ENCODE measurements at places on chromosomes 3 and 15. TPM values are rescaled to one million over a fixed set of nuclear protein-coding genes. Genes with fewer than 3 reads are reported as not detected.

GRCh38 chr3:107810171-107811071, 280.4 kb downstream of the CD47 start:
- H3K27me3 ChIP-seq, result no peaks in the 10 kb centered on the region
- H3K36me3 ChIP-seq, result peaks cover 3% of the 10 kb centered on the region
- peaks cover 12% of the 10 kb centered on the region for H3K4me1 ChIP-seq

- peak overlapping the region; percentile 59 for H3K4me3 ChIP-seq
- no peaks in the 10 kb centered on the region for H3K27me3 ChIP-seq
- peak; percentile 86 for DNase-seq
These were observed 108.8 kb downstream of the KLF13 start for GRCh38 chr15:31435261-31435911.

DNA sequence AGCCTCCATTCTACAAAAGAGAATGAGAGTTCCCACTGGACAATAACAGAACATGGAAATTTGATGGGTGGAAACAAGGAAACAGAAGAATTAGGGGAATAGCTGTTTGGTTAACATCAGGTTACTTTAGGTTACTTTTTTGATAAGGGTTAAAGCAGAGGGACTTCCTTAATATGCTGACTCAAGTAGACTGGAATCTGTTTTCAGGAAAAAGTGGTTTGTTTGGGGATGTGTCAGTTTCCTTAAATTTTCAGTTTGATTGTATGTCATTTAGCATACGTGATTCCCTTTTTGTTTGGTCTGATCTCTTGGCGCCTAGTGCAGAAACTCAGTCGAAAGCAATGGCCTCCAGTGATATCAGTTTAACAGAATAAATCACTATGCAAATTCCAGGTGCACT, 411.8 kb upstream of the GRM7 start:
- no peaks in the 10 kb centered on the region for H3K36me3 ChIP-seq
- no peak overlapping the region for H3K4me3 ChIP-seq
- no peak for DNase-seq
- H3K4me1 ChIP-seq, result no peaks in the 10 kb centered on the region

DNA sequence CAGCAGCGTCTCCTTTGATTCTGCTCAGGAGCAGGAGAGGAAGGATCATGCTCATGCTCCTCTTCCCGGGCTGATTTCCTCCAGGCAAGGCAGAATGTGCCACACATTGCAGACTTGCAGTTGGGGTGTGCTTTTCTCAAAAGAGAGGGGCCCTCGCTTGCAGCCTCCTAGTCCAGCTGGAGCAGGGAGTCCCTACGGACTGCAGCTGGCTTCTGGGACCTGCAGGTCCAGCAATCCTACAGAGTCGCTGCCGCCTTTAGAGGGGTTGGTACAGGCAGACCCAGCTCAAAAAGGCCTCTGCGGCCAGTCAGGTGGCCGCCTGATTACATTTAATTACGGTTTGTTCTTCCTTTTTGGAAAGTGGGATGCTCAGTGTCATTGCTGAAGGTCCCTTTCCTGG, 173.9 kb downstream of the NSMCE3 start:
- H3K27me3 ChIP-seq, result no peaks in the 10 kb centered on the region
- no peak overlapping the region for H3K4me3 ChIP-seq
- H3K4me1 ChIP-seq, result no peaks in the 10 kb centered on the region

DNA sequence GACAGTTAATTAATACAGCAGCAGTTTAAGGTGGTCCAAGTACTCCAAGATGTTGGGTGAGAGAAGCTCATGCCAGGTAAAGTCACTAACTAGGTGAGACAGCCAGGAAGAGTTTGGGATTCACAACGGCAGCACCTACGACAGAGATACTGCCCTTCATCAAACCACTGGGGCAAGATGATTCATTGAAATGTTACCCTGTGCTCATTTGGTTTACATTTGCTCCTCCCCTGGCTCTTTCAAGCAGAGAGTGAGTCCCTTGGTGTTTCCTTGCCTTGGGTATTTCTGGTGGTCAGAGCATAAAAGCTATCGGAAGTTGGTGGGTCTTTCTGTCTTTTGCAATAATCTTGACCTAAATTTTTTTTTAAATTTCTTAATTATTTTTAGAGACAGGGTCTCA, 19.9 kb upstream of the PDE8A start:
- no peaks in the 10 kb centered on the region for H3K27me3 ChIP-seq
- no peak overlapping the region for H3K4me3 ChIP-seq
- peaks cover 14% of the 10 kb centered on the region for H3K4me1 ChIP-seq
- no peaks in the 10 kb centered on the region for H3K36me3 ChIP-seq
- peak; percentile 26 for DNase-seq

DNA sequence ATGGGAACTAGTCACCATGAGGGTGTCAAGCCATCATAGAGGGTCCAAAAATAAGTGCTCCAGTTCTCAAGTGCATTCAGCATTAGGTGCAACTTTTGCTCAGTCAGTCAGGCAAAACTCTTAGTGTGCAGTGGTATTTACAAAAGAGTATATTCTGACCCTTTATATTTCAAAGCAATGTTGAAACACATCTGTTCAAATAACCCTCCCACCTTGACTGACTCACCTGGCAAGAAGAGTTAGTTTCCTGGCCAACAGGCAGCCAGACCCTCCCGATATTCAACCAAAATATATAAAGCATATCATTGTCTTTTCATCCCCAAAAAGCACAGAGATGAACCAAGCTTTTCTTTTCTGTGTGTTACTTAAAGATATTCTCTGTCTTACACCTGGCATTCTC, 7.6 kb upstream of the COL8A1 start:
- no peaks in the 10 kb centered on the region for H3K36me3 ChIP-seq
- no peaks in the 10 kb centered on the region for H3K27me3 ChIP-seq
- H3K4me3 ChIP-seq, result no peak overlapping the region

GRCh38 chr3:170189398-170190256, 8.1 kb upstream of the PHC3 start:
- no peak overlapping the region for H3K27ac ChIP-seq
- peaks cover 2% of the 10 kb centered on the region for H3K27me3 ChIP-seq
- no peak for DNase-seq
- H3K4me3 ChIP-seq, result peak overlapping the region; percentile 44

- H3K4me3 ChIP-seq, result no peak overlapping the region
- H3K36me3 ChIP-seq, result no peaks in the 10 kb centered on the region
- H3K27me3 ChIP-seq, result no peaks in the 10 kb centered on the region
- no peaks in the 10 kb centered on the region for H3K4me1 ChIP-seq
These were observed 23.2 kb upstream of the SNRPA1 start for GRCh38 chr15:101318147-101318819.

GRCh38 chr15:48541341-48542278, 103.9 kb downstream of the FBN1 start:
- no peaks in the 10 kb centered on the region for H3K27me3 ChIP-seq
- peak overlapping the region; percentile 78 for H3K27ac ChIP-seq
- peaks cover 60% of the 10 kb centered on the region for H3K4me1 ChIP-seq
- H3K4me3 ChIP-seq, result peak overlapping the region; percentile 57

DNA sequence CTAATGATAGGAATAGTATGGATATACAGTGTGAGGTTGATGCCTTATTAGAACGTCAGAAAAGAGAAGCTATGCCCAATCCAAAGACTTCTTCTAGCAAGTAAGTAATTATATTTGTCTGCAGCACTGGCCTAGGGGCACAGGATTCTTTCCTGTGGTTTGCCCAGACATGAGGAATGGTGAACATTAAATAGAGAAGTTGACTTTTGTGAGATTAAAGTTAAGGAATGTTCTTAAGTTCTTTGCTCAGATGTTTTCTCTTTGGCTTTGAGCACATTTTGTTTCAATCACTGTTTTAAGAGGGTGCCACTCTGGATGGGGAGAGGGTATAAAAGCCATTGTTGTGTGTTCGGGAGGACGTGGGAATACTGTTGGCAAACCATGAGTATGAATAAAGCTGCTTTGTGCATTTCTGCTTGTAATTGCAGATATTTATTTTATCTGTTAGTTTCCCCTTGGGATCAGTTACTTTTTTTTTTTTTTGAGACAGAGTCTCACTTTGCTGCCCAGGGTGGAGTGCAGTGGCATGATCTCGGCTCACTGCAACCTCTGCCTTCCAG, 8.3 kb downstream of the KIF23 start:
- peaks cover 63% of the 10 kb centered on the region for H3K36me3 ChIP-seq
- no peak overlapping the region for H3K4me3 ChIP-seq
- no peak for DNase-seq
- H3K27ac ChIP-seq, result no peak overlapping the region
- H3K27me3 ChIP-seq, result no peaks in the 10 kb centered on the region

DNA sequence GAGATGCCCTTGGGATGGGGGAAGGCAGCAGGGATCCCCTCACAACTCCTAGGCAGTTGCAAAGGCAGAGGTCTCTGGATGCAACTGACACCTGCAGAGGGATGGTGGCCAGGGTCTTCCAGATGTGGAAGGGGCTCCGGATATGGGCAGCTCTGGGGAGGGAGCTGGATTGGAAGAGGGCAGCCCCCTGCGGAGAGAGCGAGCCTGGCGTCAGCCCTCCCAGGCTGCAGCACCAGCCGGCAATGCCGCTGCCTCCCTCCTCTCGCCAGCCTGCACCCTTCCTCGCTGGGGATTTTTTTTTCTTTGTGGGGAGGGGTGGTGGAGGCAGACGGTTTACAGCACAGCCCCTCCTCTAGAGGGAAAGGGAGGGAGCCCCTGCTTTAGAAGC, 1.6 kb downstream of the INSYN1 start:
- peak; percentile 92 for DNase-seq
- H3K36me3 ChIP-seq, result no peaks in the 10 kb centered on the region
- H3K4me3 ChIP-seq, result no peak overlapping the region
- H3K27me3 ChIP-seq, result peaks cover 42% of the 10 kb centered on the region
- H3K4me1 ChIP-seq, result no peaks in the 10 kb centered on the region

DNA sequence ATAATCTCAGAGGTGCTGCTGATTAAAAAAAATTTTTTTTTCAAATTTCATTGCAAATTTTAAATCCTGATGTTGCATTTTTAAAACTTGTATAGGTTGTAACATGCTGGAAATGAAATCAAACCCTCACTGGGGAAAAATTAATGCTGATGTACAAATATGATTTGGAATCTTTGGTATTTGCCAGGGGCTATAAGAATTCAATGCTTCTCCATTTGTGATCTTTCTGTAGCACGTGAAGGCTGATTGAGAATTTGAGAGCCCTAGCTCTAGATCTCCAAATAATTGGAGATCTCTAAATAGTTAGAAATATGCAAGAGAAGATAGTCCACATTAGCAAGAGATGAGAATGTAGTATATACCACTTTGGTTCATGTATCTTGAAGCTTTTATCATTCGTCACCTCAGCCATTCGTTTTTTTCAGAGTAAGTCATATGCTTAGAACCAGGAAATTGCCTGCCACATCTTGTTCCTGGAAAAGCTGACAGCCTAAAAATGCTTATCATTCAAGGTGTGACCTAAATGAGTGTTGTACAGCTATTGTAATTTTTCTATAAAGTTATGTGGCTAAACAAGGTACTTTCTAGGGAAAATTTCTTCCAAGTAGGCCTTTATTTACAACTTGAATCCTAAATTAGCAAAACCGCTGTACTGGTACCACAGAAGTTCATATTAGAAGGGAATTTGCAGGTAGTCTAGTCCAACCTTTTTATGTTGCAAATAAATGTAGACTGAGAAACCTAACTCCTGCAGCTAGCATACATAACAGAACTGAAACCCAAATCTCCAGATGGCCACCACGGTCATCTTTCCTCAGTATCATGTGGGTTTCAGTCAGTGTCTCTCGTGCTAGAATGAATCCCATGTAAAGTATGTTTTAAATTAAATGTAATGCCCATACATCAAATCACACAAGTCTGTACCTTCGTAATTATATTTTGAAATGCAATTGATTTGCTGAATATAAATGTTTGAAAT, 48.5 kb downstream of the FNDC3B start:
- DNase-seq, result no peak
- peak overlapping the region; percentile 85 for H3K27ac ChIP-seq
- no peak overlapping the region for H3K4me3 ChIP-seq
- peaks cover 66% of the 10 kb centered on the region for H3K4me1 ChIP-seq
- no peaks in the 10 kb centered on the region for H3K27me3 ChIP-seq

- no peak overlapping the region for H3K4me3 ChIP-seq
- no peak for DNase-seq
- no peaks in the 10 kb centered on the region for H3K27me3 ChIP-seq
- no peak overlapping the region for H3K27ac ChIP-seq
- peaks cover 5% of the 10 kb centered on the region for H3K4me1 ChIP-seq
These were observed 63.2 kb downstream of the ASB7 start for GRCh38 chr15:100665570-100665969.

GRCh38 chr3:63135367-63135766, 142.7 kb upstream of the SYNPR start:
- DNase-seq, result no peak
- no peak overlapping the region for H3K27ac ChIP-seq
- no peaks in the 10 kb centered on the region for H3K36me3 ChIP-seq
- H3K4me1 ChIP-seq, result no peaks in the 10 kb centered on the region

DNA sequence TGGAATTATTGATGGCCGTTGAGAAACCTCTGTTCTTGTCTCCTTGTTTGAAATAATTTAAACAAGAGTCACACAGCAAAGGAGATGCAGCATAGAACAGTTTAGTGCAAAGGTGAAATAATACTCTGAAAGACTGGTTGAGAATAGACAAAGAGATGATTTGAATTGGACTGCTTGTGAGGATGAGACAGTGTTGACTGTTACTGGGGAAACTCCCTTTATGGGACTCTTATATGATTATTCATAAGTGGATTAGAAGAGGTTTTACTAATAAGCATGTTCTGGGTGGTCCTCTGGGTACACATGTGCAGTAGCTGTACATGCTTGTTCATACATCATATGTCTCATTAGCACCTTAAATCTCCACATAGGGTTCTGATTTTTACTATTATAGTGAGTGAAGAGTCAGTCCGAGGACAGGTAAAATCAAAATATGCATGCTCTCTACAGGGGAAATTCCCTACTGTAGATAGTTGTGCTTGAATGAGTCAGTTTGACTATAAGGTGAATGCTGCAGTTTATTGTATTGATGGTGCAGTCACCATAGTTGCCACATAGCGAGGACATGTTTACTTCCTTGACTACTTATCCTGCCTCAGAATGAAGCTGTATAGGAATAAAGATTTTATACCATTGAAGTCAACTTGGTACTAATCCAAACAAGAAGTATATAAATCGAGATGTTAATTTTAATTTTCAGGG, 498.7 kb downstream of the CNTN6 start:
- no peak for DNase-seq
- H3K36me3 ChIP-seq, result no peaks in the 10 kb centered on the region
- H3K4me1 ChIP-seq, result no peaks in the 10 kb centered on the region
- H3K27ac ChIP-seq, result no peak overlapping the region

GRCh38 chr3:185656321-185656840, 70.3 kb downstream of the SENP2 start:
- peak; percentile 95 for DNase-seq
- H3K27me3 ChIP-seq, result no peaks in the 10 kb centered on the region
- H3K27ac ChIP-seq, result peak overlapping the region; percentile 91
- H3K4me3 ChIP-seq, result no peak overlapping the region

GRCh38 chr15:88400084-88400483, 67.1 kb downstream of the MRPL46 start:
- H3K4me1 ChIP-seq, result peaks cover 4% of the 10 kb centered on the region
- H3K27ac ChIP-seq, result no peak overlapping the region
- H3K36me3 ChIP-seq, result no peaks in the 10 kb centered on the region
- H3K27me3 ChIP-seq, result peaks cover 4% of the 10 kb centered on the region
- no peak for DNase-seq
- H3K4me3 ChIP-seq, result no peak overlapping the region

GRCh38 chr3:150930839-150931238, 25.6 kb upstream of the MINDY4B start:
- peaks cover 31% of the 10 kb centered on the region for H3K27me3 ChIP-seq
- H3K36me3 ChIP-seq, result no peaks in the 10 kb centered on the region
- H3K4me3 ChIP-seq, result no peak overlapping the region
- no peak overlapping the region for H3K27ac ChIP-seq
- no peaks in the 10 kb centered on the region for H3K4me1 ChIP-seq
- no peak for DNase-seq

The CCDC14 gene
- 51.4 TPM for total RNA-seq

The KCTD6 gene
- total RNA-seq, result 8.0 TPM

The PLSCR5 gene
- total RNA-seq, result not detected

The VGLL3 gene
- 242 TPM for total RNA-seq

The CLDN16 gene
- total RNA-seq, result under 0.01 TPM

Data from osteoblast (primary cell).